NCI-H187 (cell line): ENCODE measurements at places on chromosomes 7 and 10.

DNA sequence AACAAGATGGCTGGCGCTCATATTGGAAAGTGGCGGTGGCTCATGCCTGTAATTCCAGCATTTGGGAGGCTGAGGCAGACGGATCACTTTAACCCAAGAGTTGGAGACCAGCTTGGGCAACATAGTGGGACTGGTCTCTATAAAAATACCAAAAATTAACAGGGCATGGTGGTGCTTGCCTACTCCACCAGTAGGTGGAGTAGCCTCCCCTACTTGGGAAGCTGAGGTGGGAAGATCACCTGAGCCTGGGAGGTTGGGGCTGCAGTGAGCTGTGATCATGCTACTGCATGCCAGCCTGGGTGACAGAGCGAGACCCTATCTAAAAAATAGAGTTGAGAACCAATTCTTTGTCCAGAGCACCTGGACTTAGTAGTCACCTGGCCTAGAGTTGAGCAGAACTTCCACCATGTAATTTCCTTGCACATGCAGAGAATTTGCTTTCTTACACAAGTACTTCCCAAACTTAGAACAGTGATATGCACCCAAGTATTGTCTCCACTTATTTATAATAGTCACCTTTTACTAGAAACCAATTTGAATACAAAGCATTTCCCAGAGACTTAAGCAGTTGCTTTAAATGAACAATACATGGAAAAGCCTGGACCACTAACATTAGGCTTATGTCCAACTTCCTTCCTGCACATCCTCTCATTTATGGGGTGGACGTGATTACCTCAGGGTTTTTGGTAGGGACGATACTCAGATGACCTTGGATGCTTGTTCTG lies 15.9 kb downstream of the LAMB4 start:
- peak; percentile 19 for DNase-seq

- no peak for DNase-seq
Observed at GRCh38 chr10:526651-527312, 162.7 kb downstream of the DIP2C start.

DNA sequence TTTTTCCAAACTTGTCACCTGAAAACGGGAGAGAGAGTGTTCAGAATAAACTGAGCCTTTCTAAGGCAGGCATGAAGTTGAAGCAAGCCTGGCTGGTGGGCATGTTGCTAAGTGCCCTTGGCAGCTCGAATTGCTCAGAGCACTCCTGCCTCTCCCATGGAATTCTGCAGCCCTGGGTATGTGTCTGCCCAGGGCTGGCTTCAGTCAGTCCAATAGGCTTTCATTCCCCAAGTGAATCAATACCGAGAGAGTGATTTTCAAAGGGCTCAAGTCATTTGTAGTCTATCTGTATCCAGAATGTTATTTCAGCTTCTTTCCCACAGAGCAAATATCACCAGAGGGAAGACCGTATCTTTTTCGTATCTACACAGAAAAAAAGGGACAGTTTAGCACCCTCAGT lies 415.5 kb upstream of the COBL start:
- DNase-seq = no peak

DNA sequence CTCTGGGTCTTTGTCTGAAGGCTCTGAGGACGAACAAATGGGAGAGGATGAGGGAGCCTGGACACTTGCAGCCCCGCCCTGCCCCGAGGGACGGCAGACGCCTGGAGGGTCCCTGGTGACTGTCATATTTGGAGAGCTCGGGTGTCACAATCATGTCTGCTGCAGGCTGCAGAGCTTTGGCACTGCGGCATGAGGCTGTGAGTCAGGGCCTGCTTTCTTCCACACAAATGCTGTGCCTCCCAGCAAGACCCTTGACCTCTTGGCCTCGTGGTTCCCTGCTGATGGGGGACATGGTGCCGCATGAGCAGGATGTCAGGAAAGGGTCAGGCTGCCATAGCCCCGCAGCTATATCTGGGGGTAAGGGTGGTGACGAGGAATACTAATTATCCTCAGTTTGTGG lies 64.9 kb upstream of the PPIF start:
- no peak for DNase-seq

DNA sequence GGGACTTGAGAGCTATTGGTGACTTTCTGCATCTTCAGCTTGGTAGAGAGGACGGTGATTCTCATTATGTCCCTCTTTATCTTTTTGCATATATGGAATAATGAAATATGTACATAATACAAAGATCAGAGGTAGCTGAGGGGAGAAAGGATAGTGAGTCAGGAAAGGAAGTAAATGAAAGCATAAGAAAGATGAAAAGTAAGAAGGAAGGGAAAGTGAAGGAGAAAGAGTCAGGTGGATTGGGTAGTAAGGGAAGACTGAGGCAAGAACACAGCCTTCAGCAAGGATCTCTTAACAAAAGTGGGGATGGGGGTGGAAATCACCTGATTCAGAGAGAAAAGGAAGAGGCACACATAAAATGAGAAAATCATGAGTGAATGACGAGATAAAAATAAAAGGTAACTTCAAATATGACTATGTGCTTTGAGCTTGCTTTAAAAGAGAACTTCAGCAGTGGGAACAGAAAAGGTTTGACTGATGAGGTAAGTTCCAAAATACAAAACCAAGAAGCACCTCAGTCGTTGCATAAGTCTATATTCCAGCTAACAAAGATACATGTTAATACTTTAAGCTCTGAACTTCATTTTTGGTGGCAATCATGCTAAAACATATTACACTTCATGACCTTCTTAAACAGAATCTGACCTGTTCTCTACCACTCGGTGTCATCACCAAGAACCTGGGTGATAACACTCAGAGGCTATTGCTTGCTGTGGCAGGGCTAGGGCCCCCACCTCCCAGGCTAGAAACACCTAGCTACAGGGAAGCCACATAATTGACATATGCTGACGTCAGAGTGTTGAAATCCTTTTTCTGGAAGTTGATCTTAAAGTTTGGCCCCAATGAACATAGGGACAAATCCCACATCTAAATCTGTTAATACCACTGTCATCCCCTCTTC lies 32.9 kb downstream of the NRCAM start:
- no peak for DNase-seq
